ENCODE measurements at places on chromosomes 1 and 21. TPM values are rescaled to one million over a fixed set of nuclear protein-coding genes. Genes with fewer than 3 reads are reported as not detected.

GRCh38 chr1:198919667-198920398 is 281.0 kb downstream of the PTPRC start:
- DNase-seq = no peak

DNA sequence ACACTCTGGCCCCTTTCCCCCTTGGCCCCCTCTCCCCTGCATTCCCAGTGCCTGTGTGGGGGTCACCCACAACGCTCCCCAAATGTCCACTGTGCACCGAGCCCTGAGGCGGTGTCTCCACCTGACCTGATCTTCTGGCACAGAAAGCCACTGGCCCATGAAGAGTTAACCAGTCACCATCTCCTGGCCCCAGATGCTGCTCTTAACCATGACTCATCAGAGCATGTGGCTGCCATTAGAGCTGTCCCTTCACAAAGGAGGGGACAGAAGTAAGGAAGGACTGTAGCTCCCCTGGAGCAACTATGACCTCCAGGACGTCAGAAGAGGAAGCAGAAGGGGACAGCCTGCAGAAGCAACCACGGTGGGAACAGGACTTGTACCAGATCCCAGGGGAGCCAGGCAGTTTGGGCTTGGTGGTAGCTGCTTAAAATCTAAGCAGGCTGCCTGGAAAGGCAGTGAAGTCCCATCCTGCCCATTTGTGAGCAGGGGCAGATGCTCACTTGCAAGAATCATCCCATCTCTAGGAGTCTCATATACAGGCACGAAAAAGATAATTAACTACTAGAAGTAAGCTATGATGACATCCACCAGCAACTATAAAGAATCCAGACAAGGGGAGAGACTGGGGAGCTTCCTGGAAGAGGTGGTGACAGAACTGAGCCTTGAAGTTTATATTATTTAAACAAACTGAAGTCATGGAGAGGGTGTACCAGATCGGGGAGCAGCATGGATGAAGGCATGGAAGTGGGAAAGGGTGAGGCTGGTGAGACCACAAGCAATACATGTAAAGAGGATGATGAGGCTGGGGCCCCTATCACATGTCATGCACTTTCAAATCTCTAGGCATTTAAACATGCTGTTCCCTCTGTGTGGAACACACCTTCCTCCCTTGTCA is 1.1 kb upstream of the TTC39A start:
- DNase-seq = no peak

The SYDE2 gene
- total RNA-seq = 3.5 TPM

DNA sequence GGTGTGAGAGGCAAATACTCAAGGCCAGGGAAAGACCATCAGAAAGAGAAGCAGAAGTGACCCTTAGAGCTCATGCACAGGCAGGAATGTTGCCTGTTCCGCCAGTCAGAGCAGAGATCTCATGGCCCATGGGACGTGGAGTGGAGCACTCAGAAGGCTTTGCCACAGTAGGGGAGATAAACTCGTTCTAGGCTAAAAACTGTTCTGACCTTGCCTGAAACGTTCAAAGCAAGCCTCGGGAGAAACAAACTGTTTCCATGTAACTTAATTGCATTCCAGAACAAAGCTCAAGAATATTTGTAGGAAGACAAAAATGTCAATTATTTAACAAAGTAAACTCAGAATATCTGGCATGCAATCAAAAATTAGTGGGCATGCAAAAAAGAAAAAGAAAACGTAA is 20.7 kb upstream of the SLC19A1 start:
- no peak for DNase-seq

GRCh38 chr1:115647507-115647906 is 5.7 kb downstream of the VANGL1 start:
- no peak for DNase-seq

DNA sequence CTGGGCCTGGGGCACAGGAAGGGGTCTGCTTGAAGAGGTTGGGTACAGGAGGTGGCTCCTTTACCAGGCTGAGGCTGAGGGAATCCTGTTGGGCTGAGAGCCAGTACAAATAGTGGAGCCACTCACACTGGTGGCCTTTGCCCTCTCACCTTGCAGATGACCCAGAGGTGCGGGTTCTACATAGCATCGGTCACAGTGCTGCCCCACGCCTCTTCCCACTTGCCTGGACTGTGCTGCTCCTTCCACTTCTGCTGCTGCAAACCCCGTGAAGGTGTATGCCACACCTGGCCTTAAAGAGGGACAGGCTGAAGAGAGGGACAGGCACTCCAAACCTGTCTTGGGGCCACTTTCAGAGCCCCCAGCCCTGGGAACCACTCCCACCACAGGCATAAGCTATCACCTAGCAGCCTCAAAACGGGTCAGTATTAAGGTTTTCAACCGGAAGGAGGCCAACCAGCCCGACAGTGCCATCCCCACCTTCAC is 1.8 kb upstream of the SLC50A1 start:
- no peak for DNase-seq

The NBPF20 gene
- total RNA-seq = 3.7 TPM

The MAB21L3 gene
- total RNA-seq = 0.07 TPM

The LCE2B gene
- 0.58 TPM for total RNA-seq

- DNase-seq = no peak
These were observed 1.1 kb downstream of the SYNC start for GRCh38 chr1:32701421-32701911.

The MX1 gene
- total RNA-seq = 297 TPM

The CYP4A11 gene
- total RNA-seq = not detected

The PTPRC gene
- not detected for total RNA-seq

DNA sequence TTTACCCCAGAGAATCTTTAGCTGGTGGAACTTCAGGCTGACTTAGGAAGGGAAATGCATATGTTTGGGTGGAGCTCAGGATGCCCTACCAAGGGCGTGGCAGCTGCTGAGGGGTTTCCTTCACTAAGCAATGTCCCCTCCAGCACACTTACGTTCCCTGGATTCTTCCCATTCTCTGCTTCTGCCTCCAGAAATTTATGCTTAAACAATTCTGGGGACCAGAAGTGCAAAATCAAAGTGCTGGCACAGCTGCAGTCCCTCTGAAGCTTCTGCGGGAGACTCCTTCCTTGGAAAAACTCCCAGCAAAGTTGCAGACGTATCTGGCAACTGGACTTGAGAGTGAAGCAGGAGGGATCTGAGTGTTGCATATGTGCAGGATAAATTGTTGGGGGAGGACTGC is 402.8 kb downstream of the PCP4 start:
- DNase-seq = no peak

DNA sequence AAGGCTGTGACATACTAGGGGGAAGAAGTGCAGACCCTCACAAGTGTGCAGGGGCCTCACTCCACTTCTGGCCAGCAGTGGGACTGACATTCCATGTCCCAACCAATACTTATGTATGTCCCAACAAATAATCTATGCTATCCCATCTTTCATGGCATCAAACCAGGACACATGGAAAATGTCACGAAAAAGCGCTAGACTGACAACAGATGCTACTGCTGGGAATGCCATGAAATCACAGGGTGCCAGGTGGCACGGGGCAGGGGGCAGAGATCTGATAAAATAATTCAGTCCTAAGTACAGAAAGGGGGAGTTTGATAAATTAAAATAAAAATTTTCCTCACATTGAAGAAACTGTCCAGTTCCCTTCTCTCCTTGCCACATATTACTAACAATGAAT is 27.6 kb upstream of the BCAS2 start:
- no peak for DNase-seq

All from foreskin keratinocyte (primary cell).